Tibial artery (tissue), 4 donors: ENCODE measurements at places on chromosomes 4 and X.

GRCh38 chrX:74521961-74522751 lies 92.3 kb downstream of the RLIM start:
- no peaks in the 10 kb centered on the region for H3K27me3 ChIP-seq
- no peaks in the 10 kb centered on the region for H3K4me1 ChIP-seq
- H3K36me3 ChIP-seq, result no peaks in the 10 kb centered on the region
- H3K4me3 ChIP-seq, result no peak overlapping the region

DNA sequence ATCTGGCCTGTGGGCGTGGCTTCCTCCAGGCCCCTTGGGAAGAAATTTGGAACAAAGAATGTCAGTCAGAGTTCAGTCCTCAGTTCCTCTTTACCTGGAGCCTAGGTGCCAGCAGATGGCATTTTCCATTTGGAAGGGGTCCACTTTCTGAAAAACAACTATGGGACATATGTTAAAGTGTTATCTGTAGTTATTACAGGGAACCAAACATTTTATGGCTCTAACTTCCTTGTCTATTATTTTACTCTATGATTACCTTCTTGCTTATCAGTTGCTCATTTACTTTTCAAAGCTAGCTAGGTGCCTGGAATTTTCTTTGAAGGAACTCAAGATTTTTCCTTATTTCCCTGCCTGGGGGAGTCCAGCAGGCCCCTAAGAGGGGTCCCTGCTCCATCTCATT lies 159.8 kb upstream of the PUDP start:
- no peak overlapping the region for H3K27ac ChIP-seq
- no peak for DNase-seq
- H3K4me1 ChIP-seq, result no peaks in the 10 kb centered on the region

DNA sequence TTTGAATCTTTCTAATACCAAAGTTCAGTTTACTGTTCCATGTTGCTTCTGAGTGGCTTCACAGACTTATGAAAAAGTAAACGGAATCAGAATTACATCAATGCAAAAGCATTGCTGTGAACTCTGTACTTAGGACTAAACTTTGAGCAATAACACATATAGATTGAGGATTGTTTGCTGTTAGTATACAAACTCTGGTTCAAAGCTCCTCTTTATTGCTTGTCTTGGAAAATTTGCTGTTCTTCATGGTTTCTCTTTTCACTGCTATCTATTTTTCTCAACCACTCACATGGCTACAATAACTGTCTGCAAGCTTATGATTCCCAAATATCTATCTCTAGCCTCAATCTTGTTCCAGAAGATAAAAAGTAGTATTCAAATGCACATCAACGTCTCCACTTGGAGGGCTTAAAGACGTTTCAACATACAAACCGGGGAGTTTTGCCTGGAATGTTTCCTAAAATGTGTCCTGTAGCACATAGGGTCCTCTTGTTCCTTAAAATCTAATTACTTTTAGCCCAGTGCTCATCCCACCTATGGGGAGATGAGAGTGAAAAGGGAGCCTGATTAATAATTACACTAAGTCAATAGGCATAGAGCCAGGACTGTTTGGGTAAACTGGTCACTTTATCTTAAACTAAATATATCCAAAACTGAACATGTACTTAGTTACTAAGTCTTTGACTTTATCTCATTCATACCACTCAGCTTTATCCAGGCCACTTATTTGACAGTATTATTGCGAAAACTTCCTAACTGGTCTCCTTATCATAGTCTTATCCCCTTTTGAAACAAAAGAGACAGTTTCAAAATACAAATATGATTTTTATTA lies 3.6 kb upstream of the AFP start:
- no peaks in the 10 kb centered on the region for H3K4me1 ChIP-seq
- no peak for DNase-seq
- no peak overlapping the region for H3K27ac ChIP-seq
- H3K27me3 ChIP-seq, result no peaks in the 10 kb centered on the region
- H3K36me3 ChIP-seq, result no peaks in the 10 kb centered on the region

DNA sequence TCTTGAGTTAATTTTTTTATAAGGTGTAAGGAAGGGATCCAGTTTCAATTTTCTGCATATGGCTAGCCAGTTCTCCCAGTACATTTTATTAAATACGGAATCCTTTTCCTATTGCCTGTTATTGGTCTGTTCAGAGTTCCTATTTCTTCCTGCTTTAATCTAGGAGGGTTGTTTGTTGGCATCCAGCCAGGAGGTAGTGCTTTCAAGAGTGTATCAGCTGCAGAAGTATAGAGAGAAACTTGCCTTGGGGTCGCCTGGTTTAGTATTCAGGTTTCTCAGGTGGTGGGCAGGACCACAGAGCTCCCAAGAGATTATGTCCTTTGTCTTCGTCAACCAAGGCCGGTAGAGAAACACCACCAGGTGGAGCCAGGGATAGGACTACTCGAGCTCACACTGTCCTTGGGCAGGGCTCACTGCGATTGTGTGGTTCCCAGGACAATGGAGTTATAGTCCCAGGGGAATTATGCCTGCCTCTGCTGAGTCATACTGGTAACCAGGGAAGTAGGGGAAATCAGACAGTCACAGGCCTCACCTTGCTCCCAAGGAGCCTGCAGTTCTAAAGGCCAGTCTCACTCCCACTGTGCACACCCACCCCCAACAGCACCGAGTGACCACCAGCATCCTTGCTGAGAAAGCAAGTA lies 168.1 kb downstream of the VSIG4 start:
- peak; percentile 19 for DNase-seq
- no peaks in the 10 kb centered on the region for H3K4me1 ChIP-seq
- no peak overlapping the region for H3K4me3 ChIP-seq
- no peak overlapping the region for H3K27ac ChIP-seq

DNA sequence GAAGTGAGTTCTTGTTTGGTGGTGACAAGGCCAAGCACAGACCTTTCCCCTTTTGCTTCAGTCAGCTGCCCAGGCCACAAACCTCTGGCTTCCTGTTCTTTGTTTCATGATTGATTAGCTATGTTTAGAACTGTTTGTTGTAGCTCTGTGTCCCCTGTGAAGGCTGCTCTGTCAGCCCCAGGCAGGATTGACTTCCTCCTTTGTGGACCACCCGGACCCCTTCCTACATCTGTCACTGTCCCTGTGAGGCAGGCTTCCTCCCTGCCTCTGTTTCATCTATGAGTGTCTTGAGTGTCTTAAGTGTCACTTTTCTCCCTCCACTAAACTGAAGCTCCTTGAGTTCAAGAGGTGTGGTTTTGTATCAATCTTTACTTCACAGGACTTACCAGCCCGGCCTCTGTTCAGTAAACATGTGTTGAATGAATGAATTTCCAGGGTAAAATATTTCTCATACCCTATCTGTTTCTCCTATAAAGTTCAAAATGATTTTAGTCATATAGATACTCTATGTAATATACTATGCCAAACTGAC lies 83.5 kb downstream of the ZNF674 start:
- no peak overlapping the region for H3K27ac ChIP-seq
- no peaks in the 10 kb centered on the region for H3K36me3 ChIP-seq
- H3K27me3 ChIP-seq, result no peaks in the 10 kb centered on the region
- H3K4me1 ChIP-seq, result no peaks in the 10 kb centered on the region
